Neuronal stem cell (in vitro differentiated cells): ENCODE measurements at places on chromosomes 5 and 9.
A peak's percentile ranks its signal among the peaks of the same experiment; 100 is the strongest.

GRCh38 chr9:107597743-107598217 is 108.2 kb upstream of the KLF4 start:
- no peak for DNase-seq

GRCh38 chr9:110555551-110556331 is 23.8 kb downstream of the SVEP1 start:
- DNase-seq = no peak

DNA sequence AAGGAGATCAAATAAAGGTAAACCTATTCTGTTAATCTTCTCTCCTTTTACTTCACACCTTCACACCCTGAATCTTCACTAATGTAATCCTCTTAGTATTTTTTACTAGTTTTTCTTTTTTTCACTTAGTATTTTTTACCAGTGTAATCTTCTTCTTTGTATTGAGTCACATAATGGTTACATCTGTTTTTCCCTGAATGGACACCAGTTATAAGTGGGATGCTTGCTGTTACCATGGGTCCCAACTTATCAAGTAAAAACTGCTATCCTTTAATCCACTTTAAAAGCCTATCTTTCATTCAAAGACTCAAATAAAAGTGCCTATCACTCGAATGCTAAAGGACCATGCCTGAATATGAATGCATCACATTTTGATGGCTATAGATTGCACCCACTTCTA is 15.1 kb downstream of the ZFAND5 start:
- no peak for DNase-seq

- no peak for DNase-seq
Observed at GRCh38 chr5:38835887-38836286, 9.9 kb upstream of the OSMR start.

DNA sequence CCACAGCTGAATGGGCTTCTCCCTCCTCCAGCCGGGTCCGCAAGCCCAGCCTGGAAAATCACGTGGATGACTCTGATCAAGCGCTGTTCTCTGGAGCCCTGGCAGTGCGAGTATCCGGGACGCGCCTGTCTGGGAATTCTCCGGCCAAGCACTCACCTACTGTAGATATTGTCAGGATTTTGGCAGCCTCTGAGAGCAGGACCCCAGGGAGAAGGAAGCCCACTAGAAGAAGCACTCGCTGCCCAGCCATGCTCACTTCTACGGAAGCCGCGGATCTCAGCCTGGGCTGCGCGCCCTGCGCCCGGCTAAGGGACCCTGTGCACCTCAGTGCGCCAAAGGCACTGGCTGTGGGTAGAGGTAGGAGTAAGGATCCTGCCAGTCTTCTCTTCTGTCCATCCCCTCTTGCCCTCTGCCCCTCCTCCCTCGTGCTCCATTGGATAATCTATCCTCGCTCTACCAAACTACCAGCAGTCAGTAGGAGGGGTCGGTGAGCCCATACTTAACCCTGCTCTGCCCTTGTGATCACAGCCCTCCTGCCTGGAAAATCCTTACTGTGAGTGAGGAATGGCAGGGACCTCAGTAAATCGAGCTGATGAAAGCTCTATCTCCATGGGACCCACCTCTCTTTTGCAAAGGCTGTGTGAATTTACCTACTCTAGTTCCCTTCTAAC is at the start of gene UGT3A2:
Gene UGT3A2 (minus strand): TSS at position 343 of the 671 bp plus-strand sequence. CDS start 93 bp downstream, at position 250.
- DNase-seq = peak; percentile 43

- no peak for DNase-seq
Observed at GRCh38 chr9:134502809-134503211, 138.8 kb upstream of the COL5A1 start.

DNA sequence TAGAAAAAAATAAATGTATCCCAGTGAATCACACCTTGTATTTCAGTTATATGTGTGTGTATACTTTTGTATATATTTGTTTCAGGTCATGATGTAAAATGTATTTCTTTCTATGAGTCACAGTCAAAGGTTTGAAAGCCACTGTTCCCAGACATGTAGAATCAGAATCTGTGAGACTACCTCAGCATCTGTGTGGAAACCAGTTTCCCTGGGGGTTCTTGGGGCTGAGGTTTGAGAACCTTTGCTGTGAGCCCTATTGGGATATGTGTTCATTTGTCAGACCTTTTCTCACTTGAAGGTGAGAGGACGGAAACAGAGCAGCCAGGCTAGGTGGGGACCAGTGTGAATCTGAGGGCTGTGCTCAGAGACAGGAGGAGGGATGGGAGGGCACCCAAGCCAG is 78.7 kb upstream of the SAP30L start:
- no peak for DNase-seq

GRCh38 chr9:126228111-126228780 is 98.4 kb upstream of the MVB12B start:
- no peak for DNase-seq

DNA sequence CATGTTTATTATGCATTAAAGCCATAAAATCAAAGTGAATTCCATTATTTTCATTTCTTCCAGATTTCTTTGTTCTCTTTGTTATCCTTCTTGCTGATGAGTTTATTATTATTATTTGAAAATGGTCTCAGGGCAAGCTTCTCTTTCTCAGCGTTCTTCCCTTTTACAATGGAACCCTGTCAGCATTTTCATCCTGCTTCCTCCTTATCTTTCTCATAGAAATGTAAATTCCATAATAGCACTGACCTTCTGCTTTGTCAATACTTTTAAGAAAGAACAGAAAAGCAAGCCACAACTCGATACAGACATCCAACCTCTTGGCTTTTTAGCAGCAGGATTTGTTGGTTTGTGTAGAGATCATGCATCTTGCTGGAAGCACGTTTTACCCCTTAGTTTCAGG is 114.0 kb upstream of the BASP1 start:
- DNase-seq = no peak

- no peak for DNase-seq
Observed at GRCh38 chr5:180133551-180133950, 62.0 kb upstream of the RNF130 start.

GRCh38 chr9:83432104-83432627 is 106.0 kb downstream of the FRMD3 start:
- DNase-seq = peak; percentile 18

DNA sequence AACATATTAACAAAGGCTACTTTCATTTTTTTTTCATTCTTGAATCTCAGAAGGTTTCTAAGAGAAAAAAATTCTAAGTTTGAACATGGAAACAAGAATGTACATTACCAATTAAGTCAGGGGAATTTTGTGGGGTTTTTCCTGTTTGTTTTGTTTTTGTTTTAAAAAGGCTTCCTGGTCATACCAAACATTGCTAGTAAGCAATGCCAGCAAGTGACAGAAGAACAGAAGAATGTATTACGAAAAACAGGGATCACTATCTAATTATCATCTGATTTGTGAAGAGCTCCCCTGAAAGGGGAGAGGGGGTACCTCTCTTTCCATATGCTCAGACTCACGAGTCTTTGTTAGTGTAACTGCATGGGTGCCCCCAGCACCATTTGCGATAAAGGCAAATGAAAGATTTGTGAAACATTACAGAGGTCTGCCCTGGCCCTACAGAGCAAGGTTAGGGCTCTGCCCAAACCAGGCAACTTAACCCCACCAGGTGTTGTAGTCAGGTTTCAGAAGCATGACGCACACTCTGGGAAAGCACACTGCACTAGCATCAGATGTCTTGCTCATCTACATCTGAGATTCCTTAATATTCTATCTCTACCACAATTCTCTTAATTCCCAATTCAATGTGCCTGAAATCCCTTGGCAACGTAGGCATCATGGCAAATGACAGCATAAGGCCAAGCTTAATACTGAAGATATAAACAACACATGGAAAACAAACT is 268.2 kb downstream of the MLLT3 start:
- DNase-seq = no peak

GRCh38 chr9:120933310-120934055 is 6.9 kb upstream of the TRAF1 start:
- DNase-seq = no peak

- no peak for DNase-seq
Observed at GRCh38 chr5:66660396-66660795, 64.2 kb downstream of the MAST4 start.

DNA sequence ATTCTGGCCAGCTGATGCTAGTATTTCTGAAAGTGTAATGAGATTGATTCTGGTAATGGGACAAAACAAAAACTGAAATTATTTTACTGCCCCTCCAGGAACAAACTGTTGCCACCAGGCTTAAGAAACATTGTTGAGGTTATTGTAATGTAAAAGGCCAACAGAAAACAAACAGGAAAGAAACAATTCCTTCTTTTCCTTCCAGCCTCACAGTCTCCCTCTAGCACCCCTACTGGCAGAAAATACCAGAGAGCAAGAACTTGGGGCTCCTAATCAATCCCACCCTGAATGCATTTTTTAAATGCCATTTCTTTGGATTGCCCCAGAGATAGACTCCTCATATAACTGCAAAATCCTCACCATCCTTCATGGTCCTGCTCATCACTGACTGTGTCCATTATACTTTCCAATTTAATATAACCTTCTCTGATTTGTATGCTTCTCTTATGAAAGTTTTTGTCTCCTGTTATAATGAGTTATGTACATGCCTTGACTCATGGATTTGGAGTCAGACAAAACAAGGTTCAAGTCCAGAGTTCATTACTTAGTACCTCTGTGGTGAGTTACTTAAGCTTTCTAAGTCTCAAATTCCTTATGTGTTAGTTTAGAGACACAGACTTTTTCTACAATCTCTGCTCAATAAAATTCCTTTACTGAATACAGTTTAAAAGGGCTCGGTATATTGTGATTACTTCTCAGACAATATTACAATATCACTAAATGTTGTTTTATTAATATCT is 157.9 kb upstream of the FBN2 start:
- DNase-seq = no peak

- DNase-seq = no peak
Observed at GRCh38 chr9:107435415-107435814, 54.2 kb downstream of the KLF4 start.

GRCh38 chr5:72347801-72348308 is 27.7 kb downstream of the PTCD2 start:
- no peak for DNase-seq

GRCh38 chr5:33764786-33765185 is 127.0 kb downstream of the ADAMTS12 start:
- no peak for DNase-seq

- no peak for DNase-seq
Observed at GRCh38 chr5:113806904-113807303, 293.4 kb downstream of the YTHDC2 start.

- DNase-seq = no peak
Observed at GRCh38 chr5:107012371-107012770, 658.4 kb downstream of the EFNA5 start.

- DNase-seq = no peak
Observed at GRCh38 chr5:95591490-95591901, 28.4 kb upstream of the GPR150 start.

- no peak for DNase-seq
Observed at GRCh38 chr5:123785162-123786071, 273.4 kb downstream of the CSNK1G3 start.

DNA sequence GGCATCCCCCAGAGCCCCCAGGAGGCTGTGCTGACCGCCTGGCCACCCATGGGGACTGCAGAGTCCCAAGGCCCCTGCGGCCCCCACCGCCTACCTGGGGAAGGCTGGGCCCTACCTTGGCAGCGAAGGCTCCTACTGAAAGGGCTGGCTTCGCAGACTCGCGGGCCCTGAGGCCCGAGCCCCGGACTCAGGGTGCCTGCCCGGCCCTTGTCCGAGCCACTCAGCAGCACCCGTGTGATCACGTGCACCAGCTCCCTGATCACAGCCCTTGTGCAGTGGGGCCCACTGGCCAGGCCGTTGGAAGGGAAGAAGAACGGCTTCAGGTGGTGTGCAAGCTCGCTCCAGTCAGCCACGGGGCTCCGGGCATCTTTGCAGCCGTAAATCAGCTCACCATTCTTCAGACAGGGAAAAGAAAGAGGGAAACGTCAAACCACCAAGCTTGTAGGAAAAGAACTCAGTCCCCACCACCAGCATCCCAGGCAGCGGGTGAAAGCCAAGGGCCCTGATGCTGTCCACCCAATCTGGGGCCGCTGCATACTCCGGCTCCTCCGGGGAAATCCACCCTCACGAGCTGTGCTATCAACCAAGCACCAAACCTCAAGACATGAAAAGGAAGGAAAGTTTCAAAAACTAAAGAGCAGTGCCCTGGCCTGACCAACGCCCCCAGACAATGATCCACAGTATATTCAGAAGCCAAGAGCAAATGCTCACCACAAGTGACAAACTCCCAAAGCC is 31.9 kb downstream of the IPPK start:
- no peak for DNase-seq

DNA sequence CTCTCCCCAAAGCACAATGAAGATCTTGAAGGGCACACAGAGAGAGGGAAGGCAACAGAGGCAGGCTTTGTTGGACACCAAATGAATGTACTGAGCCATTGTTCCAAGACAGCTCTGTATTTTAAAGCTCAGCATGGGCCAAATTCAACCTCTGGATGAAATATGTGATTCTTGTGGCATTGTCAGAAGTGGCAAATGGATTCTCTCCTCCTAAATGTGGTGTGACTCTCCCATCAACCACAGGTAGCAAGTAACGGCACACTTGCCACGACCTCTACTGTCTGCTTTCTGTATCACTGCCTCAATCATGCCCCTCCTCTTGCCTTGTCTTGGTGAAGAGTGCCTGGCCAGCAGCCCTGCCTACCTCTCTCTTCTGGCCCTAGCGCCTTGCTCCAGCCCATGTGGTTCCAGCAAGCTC is 6.1 kb upstream of the MOB3B start:
- DNase-seq = no peak

GRCh38 chr5:69075522-69076179 is 18.2 kb upstream of the SLC30A5 start:
- no peak for DNase-seq

DNA sequence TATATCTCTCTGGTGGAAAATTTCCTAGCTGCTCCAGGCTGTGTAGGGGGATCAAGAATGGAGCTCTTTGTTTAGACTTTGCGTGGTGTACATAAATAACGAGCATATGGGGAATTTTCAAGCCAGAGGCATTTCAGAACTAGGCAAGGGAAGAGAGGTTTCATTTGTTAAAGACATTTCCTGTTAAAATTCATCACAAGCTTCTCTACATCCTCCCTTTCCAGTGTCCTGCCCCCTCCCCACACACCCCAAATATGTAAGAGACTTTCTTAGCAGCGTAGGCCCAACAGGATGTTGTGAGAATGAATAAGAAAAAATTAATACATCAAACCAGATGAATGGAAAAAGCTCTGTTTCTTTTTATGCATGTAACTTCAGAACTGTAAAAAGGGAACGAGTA is 150.3 kb downstream of the GPBP1 start:
- DNase-seq = no peak

- no peak for DNase-seq
Observed at GRCh38 chr5:141532726-141533125, 43.8 kb downstream of the PCDHGC5 start.

DNA sequence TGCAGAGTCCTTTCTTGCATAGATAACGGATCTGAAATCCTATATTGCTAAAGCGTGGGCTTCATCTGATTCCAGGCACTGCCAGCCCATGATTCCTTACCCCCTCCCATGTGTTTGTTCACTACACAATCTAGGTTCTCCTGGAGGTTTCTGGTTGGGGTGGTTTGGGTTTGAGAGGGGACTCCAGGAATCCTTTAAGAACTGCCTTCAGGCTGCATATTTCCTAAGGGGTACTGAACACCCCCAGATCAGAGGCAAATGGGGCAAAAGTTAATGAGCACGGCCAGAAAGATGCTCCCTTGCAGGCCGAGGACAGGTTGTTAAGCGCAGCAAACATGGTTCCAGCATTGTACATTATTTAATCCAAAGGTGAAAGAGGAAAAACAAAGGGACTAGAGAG is 9.9 kb downstream of the NR2F1 start:
- no peak for DNase-seq
